Activated T-cell treated with anti-CD3 and anti-CD28 coated beads, Interleukin-2, amount 50 U/mL, for 48 hours (primary cell): ENCODE measurements at places on chromosomes 6 and 20.

GRCh38 chr6:109229536-109229935 lies 134.2 kb downstream of the CEP57L1 start:
- no peak for DNase-seq

GRCh38 chr20:63081831-63082230 lies 75.1 kb upstream of the BHLHE23 start:
- DNase-seq, result no peak

DNA sequence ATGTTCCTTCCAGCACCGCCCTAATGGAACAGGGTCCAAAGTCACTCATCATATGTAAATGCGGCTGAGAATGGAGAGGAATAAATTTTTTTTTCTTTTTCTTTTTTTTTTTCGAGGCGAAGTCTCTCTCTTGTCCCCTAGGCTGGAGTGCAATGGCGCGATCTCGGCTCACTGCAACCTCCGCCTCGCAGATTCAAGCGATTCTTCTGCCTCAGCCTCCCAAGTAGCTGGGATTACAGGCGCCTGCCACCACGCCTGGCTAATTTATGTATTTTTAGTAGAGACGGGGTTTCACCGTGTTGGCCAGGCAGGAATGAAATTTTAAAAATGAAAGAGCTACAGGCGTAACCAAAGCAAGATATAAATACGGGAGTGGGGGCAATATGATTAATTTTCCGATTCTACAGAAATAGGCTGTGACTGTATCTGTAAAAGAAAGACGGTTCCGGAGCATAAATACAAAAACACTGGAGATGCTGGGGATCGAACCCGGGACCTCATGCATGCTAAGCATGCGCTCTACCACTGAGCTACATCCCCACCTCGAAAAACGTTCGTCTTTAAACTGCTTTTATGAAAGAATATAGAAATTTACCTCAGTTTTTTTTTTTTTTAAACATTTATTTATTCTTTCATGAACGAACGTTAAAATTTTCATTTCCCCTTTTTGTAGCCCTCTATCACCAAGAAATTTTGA lies 132.2 kb downstream of the GPX5 start:
- DNase-seq, result peak; percentile 74

GRCh38 chr20:36830791-36831691 lies 44.9 kb upstream of the TLDC2 start:
- DNase-seq, result no peak

DNA sequence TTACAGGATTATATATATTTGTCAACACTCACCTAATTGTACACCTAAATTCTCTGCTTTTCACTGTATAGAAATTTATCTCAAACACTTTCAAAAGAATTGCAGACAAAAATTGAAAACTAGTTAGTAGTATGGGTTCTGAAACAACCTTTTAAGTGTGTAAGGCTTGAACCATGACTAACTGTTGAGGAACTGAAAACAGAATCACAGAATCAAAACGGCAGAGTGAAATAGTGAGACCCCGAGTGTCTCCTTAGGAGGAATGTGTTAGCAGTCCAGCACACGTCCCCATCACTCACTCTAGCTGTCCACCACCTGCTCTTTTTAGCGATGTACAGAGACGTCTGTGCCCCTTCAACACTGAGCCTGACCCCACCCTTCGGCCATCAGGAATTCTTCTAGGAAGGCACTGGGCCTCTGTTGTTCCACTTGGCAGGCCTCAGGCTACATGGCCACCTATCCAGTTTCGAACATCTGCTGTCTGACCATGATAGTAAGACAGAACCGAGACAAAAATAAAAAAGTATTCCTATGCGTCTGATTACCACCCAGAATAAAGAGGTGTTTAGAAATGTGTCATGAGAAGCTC lies 227.4 kb downstream of the C6orf118 start:
- no peak for DNase-seq

GRCh38 chr6:15628499-15629131 lies 34.2 kb downstream of the DTNBP1 start:
- DNase-seq, result peak; percentile 71

GRCh38 chr6:37781788-37782187 lies 37.7 kb upstream of the ZFAND3 start:
- no peak for DNase-seq

DNA sequence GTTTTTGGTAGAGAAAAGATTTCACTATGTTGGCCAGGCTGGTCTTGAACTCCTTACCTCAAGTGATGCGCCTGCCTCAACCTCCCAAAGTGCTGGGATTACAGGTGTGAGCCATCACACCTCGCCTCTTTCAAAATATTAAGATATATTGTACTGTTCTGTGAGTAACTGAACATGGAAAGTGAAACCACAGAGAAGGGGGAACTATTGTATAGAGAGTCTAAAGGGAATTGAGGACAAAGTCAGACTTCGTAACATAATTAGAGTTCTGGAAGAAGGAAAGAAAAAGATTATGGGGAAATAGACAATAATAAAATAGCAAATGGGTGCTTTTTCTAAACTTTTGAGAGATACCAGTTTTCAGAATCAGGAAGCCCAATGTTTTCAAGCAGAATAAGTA lies 17.4 kb upstream of the AKAP7 start:
- DNase-seq, result no peak

DNA sequence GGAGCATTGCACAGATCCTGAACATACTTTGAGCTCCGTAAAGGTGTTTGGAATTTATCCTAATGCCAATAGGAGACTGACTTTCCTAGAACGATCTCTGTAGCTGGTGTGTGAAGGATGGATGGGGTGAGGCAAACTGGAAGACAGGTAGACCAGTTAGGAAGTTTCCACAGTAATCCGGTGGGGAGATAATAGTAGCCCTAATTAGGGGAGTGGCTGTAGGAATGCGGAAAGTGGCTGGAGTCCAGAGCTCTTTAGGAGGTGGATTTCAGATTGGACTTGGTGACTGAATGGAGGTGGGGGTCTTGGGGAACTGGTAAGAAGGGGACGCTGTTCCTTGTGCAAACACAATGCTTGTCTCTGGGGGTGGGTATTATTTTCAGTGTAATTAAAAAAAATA lies 146.3 kb downstream of the SOX4 start:
- DNase-seq, result no peak

GRCh38 chr6:811831-812230 lies 118.9 kb upstream of the EXOC2 start:
- no peak for DNase-seq

GRCh38 chr6:14174226-14174625 lies 56.7 kb downstream of the CD83 start:
- DNase-seq, result no peak

DNA sequence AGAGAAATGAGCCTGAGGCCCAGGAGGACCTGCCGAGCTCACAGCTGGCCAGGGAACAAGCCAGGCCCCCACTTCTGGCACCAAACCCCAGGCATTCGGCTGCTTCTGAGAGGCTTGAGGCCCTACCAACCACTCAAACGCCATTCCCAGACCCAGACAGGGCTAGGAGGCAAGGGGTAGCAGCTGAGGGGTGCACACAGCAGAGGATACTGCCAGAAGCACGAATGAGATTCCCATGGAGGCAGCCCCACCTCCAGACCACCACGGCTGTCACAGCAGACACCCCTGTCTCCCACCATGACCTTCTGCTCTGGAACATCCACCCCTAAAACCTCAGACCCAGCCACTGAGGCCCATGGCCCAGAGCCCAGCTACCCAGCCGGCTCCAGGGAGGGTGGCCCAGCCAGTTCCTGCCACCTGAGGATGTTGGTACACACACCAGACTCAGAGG lies 36.1 kb downstream of the NTSR1 start:
- no peak for DNase-seq

DNA sequence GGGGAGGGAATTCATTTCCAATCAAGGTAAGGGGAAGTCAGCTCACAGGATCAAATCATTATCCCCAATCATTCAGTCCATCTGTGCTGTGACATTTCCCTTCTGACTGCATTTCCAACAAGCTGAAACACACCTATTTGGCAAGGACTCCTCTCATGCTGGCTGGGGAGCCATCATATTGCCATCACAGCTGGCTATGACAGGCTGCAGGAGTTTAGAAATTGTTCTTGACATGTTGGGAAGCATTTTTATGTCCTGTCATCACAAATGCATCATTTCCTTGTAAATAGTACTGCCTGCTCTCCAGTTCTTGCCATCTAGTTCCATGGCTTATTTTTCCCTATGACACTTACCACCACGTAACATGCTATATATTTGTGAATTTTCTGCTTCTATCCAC lies 113.9 kb upstream of the TMEM170B start:
- no peak for DNase-seq

GRCh38 chr6:134880487-134881190 lies 69.3 kb downstream of the ALDH8A1 start:
- DNase-seq, result no peak

DNA sequence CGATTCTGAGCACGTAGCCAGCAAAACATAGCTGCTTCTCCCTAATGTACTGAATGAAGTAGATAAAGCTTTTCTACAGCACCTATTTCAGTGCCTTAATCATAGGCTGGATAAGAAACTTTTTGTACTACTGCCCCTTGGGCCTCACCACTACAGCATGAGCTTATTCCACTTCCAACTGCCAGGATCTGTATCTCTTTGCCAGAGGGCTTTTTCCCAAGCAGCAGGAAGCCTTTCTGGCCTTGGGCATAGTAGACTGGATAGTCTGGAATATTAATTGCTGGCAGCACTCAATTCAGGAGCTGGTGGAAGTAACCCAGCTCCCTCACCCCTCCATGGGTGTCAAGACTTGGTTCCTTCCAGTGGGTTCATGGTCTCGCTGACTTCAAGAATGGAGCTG lies 43.6 kb downstream of the ANKEF1 start:
- DNase-seq, result no peak

- no peak for DNase-seq
These were observed 37.3 kb upstream of the MAP7 start for GRCh38 chr6:136587527-136587926.

DNA sequence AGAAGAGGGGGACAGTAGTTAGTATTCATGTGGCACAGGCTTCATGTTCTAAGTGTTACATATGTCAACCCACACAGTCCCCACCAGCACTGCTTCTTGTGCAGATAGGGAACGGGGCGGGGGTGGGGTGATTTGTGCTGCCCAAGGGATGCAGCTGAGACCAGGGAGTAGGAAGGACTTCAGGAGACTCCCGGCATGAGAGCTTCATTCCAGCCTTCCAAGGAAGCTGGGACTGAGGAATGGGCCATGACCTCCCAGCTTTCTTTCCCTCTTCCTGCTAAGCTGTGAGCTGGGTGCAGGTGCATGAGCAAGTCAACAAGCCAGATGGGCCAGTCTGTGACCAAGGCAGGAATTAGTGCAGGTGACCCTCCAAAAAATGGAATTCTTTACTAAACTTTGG lies 9.2 kb downstream of the BEND3 start:
- no peak for DNase-seq

GRCh38 chr20:6468423-6469116 lies 298.9 kb upstream of the BMP2 start:
- DNase-seq, result no peak

- no peak for DNase-seq
These were observed 171.2 kb upstream of the OLIG3 start for GRCh38 chr6:137665342-137665934.

- DNase-seq, result no peak
These were observed 46.3 kb downstream of the HIVEP1 start for GRCh38 chr6:12058172-12058961.

DNA sequence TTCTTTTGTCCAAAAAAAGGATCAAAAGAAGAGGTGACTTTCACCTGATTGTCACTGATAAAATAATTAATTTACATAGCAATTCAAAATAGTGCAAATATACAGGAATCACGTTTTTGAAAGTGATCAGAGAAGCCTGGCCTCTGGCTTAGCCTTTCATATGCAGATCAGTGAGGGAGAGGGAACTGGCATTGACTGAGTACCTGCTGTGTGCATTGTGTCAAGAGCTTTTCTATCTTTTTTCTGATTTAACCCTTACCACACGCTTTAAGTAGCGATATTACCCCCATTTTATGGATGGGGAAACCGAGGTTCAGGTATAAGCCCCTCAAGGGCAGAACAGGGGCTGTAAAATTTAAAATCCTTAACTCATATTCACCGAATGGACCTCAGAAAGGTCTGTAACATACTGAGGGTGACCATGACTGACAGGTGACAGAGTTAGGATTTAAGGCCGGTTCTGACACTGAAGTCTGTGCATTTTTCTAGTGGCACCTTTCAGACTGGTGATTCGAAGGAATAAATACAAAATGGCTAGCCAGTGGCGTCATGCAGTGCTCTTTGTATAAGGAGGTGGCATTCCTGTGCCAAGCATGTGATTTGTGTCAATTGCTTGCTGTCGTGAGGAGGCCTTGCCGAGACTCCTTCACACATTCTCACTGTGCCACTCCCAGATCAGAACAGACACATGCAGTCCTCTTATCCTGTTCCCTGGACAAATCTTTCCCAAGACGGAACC lies 310.2 kb downstream of the TSHZ2 start:
- no peak for DNase-seq

- DNase-seq, result no peak
These were observed 199.7 kb downstream of the FOXC1 start for GRCh38 chr6:1809291-1809988.

GRCh38 chr6:146700078-146700686 lies 101.4 kb downstream of the ADGB start:
- peak; percentile 31 for DNase-seq

DNA sequence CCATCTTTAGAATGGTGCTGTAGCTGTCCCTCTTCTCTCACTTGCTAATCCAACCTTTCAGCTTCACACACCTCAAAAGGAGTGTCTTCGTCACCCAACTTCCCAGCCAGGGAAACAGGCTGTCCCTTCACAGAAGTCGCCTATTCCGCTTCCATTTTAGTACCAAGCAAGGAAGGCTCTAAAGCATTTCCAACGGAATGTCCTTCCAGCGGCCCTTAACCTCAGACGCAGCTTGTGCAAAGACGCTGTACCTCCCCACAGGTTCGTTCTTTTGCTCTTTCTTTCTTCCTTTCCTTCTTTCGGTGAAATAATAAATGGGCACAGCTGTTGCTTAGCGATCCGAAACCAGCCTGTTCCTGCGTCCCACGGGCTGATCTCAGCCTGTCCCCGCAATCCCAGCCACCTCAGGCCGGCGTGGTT lies 1.5 kb downstream of the PTPRT start:
- DNase-seq, result no peak

- no peak for DNase-seq
These were observed 9.7 kb upstream of the KIAA0408 start for GRCh38 chr6:127468936-127469335.

DNA sequence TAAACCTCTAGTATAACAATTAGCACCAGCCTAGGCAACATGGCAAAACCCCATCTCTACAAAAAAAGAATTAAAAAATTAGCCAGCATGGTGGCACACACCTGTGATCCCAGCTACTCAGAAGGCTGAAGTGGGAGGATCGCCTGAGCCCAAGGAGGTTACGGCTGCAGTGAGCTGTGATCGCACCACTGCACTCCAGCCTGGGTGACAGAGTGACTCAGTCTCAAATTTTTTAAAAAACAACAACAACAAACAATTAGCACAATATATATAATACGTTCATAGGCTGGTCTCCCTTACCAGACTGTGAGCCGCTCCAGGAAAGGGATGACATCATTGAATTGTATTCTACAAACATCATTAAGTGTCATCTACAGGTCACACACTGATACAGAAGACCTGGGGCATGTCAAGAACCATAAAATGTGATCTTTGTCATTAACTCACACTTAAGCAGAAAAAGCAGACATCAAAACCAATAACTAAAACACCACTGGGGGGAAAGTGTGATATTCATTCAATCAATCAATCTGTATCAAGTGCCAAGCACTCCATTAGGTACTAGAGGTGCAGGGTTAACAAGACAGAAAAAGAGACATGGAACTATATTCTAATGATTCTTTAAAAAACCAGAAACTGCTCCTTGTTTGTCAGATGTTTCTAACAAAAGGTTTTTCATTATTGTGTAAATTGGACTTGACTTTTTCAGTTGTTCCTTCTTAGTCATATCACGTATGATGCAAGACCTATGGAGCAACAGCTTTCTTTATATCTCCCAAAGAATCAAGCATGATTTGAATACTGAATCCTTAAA lies 17.8 kb downstream of the MAP3K5 start:
- no peak for DNase-seq
